Astrocyte of the hippocampus (primary cell): ENCODE measurements at places on chromosomes 3 and 15.
A peak's percentile ranks its signal among the peaks of the same experiment; 100 is the strongest.

DNA sequence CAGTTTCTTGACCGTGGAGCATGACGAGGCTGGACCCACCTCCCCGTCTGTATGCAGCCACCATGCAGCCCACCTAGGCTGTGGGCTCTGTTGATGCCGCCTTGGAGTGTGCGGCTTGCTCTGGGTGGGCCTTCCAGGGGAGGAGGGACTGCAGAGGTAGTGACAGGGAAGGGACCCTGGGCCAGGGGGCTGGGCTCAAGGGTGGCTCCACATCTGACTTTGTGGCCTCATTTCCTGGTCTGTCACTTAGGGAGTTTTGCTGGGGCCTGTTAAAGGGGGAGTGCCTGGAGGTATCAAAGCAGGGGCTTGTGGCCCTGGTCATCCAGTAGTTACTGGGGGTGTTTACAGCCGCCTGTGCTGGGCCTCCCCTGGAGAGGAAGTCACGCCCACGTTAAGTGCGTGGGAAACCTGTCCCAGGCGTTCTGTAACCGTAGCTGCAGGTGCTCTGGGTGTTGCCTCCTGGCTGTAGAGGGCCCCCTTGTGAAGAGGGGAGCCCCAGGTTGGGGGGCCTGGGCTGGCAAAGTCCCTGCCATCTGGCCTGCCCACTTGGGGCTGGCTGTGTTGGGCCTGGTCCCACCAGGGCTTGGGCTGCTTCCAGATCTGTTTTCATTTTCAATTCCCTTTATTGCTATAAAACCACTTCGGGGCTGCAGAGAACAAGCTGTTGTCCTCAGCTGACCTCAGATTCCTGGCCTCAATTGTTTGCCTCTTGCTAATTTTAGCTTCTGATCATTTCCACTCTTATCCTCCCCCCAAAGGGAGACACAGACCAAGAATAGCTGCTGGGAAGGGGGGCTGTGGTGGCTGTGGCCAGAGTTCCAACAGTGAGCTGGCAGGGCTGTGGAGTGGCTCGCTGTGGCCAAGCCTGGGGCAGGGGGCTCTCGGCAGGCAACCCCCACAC, 26.5 kb downstream of the KLF13 start:
- DNase-seq, result peak; percentile 91

GRCh38 chr3:149551500-149551899, 77.0 kb downstream of the TM4SF4 start:
- DNase-seq, result no peak

- DNase-seq, result no peak
Observed at GRCh38 chr3:59981377-59981776, 931.6 kb upstream of the CFAP20DC start.

DNA sequence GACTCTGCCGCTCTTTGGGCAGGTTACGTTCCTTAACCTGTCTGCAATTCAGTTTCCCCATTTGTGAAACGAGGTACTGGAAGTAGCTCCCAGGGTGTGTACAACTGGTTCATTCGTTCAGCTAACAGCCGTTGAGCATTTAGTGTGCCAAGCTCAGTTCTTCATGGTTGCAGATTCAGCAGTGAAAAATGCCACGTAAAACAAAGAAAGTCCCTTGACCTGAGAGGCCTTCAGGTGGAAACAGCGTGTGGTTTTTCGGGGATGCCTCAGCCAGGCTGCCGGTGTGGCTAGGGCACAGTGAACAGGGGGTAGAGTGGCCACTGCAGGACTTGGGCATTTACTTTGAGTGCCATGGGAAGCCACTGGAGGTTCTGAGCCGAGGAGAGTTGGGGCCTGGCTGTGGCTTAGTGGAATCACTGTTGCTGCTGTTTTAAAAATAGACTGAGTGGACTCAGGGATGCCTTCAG, 4.7 kb downstream of the SYNM start:
- DNase-seq, result peak; percentile 36

- DNase-seq, result peak; percentile 45
Observed at GRCh38 chr15:78415284-78415683, 22.7 kb upstream of the IREB2 start.
